ENCODE measurements at places on chromosomes 3 and 15.

DNA sequence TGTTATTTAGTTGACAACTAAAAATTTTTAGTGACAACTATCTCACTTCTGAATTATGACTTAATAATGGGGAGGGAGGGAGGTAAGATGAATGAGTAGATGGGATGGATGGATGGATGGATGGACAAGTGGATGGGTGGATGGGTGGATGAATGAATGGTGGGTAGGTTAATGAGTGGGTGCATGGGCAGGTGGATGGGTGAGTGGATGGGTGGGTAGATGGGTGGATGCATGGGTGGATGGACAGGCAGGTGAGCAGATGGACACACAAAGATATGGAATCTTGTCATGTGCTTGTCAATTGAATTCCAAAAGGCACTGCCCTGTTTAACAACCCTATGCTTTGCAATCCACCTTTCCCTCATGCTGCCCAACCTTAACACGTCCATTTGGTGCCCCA is 41.5 kb downstream of the KLHL25 start:
- DNase-seq, result no peak

DNA sequence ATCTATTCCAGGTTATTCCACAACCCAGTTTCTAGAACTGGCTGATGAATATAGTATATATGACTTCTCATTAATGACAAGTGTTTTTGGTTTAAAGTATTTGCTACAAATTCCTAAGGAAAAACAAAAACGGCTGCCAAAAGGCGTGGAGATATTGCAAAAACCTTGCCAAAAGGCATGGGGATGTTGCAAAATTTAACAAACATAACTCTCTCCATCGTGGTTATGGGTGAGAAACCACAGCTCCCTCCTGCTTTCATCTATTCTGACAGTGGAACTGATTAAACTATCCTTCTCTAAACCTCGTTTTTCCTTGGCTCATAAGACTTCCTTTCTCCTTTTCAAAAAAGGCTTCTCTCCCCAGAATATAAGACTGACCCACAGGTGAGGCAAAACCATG is 342.0 kb upstream of the PDZRN3 start:
- DNase-seq, result no peak

- no peak for DNase-seq
Measured at GRCh38 chr3:67386451-67386850, 268.0 kb downstream of the SUCLG2 start.

GRCh38 chr3:141306922-141307321 is 61.4 kb upstream of the ZBTB38 start:
- no peak for DNase-seq

DNA sequence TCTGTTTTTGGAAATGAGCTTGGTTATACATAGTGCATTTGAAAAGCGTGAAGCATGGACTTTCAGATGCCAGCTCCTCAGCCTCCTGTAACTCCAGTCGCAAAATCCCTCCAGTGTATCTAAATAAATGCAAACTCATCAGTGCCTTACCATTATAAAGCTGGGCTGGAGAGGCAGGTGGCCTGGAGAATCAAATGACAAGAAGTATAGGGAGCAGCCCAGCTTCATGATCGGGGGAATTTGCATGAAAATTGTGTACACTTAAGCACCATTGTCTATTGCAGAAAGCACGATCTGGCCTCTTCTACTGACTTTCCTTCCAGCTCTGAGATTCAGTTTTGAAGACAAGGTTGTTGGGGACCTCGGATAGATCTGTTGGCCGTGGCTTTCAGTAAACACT is 71.7 kb downstream of the IGF1R start:
- DNase-seq, result no peak

GRCh38 chr3:15318661-15319060 is 13.7 kb downstream of the SH3BP5 start:
- DNase-seq, result no peak

GRCh38 chr3:195195321-195196209 is 75.4 kb downstream of the XXYLT1 start:
- DNase-seq, result no peak

- no peak for DNase-seq
Measured at GRCh38 chr3:154011036-154011435, 110.2 kb upstream of the ARHGEF26 start.

DNA sequence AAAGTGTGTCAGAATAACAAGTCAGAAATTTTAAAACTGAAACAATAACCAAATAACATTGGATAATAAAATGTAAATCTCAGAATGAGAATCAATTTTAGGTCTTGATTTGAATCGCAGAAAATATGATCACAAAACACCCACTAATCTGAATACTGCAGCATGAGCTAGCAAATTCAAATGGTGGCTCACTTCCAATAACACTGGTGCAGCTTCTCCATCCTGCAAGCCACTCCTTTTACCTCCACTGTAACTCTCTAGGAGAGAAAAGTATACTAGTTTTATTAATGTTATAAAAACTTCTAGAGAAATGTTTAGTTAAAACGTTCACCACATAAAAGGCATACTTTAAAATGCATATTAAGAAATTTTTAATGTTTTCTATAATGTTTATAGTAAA is 30.4 kb downstream of the UBE3A start:
- DNase-seq, result no peak

GRCh38 chr15:68425428-68426060 is 6.4 kb downstream of the ITGA11 start:
- no peak for DNase-seq

DNA sequence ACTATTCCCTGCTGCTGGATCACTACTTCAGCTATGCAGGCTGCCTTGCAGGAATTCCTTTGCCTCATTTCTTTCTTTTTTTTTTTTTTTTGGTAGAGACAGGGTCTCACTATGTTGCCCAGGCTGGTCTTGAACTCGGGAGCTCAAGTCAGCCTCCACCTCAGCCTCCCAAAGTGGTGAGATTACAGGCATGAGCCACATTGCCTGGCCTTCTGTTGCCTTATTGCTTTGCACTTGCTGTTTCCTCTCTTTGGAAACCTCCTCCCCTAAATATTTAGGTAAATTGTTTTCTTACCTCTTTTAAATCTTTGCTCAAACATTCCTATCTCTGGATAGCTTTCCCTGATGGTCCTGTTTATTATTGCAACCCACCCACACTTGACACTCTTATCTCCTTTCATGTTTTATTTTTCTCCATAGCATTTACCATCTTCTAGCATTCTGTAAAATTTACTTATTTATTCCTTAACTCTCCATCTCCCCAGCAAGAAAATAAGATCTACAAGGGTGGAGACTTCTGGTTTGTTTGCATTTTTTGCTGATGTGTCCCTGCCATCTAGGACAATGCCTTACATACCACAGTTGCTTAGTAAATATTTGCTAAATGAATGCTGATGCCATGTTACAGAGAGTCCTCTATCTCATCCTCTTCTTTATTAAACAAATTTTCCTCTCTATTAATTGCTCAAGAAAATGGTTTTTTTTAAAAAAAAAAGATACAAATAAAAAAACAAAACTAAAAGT is 134.8 kb downstream of the P2RY1 start:
- DNase-seq, result no peak

DNA sequence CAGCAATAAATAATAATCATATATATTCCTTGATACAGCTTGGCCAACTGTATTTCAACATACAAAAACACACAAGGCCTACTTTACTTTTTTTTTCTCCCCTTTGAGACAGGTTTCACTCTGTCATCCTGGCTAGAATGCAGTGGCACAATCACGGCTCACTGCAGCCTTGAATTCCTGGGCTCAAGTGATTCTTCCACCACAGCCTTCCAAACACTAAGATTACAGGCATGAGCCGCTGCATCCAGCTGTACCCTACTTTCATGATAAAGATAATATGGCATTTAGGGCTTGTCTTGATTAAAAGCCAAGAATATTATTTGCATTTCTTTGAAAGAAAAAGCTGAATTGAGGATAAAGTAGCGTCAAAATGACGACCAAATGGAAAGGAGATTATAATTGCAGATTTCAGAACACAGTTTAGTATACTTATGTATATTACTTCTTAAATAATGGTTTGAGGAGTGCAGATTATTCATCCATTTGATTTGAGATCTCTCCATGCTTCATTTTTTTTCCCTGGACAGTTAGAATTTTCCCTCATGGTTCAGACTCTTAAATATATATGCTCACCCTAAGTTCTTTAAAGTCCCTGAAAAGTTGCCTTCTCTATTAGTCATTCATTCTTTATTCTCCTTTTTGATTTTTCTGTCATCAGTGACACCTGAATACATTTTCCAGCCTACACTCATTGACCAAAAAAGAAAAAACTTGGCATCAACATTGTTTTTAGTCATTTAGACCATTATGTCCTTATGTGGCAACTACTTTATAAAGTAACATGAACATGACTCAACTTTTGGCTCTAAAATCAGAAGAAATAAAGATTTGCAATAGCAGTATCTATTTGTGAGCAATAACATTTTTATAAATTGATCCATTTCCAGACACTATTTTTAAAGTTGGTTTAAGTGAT is 48.5 kb upstream of the MLF1 start:
- DNase-seq, result no peak

- no peak for DNase-seq
Measured at GRCh38 chr3:37536840-37537239, 324.8 kb upstream of the CTDSPL start.

DNA sequence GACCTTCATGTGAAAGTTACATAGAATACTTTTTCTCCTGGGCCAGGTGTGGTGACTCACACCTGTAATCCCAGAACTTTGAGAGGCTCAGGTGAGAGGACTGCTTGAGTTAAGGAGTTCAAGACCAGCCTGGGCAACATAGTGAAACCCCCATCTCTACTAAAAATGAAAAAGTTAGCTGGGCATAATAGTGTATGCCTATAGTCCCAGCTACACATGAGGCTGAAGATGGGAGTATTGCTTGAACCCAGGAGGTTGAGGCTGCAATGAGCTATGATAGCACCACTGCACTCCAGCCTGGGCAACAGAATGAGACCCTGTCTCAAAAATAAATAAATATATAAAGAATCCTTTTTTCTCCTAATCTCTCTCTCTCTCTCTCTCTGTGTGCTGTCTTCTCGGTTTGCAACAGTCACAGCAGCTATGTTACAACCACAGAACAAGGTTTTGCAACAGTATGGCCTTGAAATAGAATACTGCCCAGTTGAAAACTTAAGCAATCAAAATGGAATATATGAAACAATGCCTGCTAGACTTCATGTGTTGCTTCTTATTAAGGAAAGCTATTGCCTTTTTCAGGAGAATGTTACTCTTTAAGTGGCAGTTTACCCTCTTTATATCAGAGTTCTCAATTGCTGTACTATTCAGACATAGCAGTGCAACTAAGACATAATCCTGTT is 12.3 kb upstream of the DENND4A start:
- no peak for DNase-seq

GRCh38 chr15:78854833-78855372 is 17.8 kb upstream of the MORF4L1 start:
- DNase-seq, result no peak

Data from stimulated activated CD4-positive, alpha-beta T cell treated with anti-CD3 and anti-CD28 coated beads, Interleukin-1b, Interleukin-23, amount 100 ng/mL, for 1 hour (primary cell).